ENCODE measurements at places on chromosomes 2 and 18. TPM values are rescaled to one million over a fixed set of nuclear protein-coding genes. Genes with fewer than 3 reads are reported as not detected.

DNA sequence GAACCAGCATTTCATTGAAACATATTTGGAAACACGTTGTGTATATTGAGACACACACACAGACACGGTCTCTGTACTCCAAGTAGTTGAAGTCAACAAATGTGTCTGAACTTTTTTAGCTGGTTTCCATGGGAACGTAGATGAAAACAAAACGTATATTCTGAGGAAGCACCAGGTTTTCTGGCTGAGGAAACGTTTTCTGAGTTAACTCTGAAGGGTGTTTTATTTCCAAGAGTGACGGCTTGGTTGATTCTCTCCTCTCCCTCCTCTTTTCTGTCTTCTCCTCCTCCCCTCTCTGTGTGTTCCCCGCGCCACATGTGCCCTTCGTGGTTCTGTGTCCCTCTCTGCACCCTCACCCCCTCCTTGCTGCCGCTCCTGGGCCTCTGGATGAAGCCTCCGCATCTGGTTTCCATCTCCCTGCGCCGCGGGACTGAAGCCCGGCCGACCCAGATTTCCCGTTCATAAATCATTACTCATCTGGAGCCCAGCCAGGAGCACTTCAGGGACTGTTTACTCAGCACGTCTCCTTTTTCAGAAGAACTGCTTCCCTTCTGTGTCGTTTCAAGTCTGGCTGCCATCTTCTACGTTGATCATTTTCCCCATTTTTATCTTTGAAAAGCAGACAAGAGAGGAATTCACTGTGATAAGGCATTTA is 122.7 kb downstream of the COL6A3 start:
- DNase-seq, result peak; percentile 26

DNA sequence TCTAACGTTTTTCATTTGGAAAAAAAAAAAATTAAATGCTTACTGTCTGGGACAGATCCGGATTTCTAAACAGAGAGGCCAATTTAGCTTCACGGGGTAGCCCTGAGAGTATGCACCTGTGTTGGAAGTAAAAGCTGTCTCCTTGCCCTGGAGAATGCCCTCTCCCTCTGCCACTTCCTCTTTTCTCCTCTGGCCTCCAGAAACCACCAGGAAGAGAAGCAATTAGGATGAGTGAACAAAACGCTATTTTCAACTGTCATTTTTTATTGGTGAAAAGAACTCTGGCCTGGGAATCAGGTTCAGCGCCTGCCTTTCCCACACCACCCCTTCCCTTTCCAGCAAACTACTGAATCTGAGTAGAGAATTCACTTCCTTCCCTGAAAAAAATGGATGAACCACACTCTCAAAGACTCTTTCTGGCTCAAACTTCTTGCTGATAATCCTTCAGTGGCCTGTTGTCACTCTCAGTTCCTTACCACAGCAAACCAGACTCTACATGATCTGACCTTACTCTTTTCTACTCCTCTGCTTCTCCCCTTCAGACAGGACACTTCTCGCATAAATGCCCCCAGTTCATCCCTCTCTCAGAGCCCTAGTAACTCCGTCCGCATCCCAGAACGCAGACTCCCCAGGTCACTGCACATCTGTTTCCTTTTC is 29.8 kb downstream of the KLF7 start:
- no peak for DNase-seq

DNA sequence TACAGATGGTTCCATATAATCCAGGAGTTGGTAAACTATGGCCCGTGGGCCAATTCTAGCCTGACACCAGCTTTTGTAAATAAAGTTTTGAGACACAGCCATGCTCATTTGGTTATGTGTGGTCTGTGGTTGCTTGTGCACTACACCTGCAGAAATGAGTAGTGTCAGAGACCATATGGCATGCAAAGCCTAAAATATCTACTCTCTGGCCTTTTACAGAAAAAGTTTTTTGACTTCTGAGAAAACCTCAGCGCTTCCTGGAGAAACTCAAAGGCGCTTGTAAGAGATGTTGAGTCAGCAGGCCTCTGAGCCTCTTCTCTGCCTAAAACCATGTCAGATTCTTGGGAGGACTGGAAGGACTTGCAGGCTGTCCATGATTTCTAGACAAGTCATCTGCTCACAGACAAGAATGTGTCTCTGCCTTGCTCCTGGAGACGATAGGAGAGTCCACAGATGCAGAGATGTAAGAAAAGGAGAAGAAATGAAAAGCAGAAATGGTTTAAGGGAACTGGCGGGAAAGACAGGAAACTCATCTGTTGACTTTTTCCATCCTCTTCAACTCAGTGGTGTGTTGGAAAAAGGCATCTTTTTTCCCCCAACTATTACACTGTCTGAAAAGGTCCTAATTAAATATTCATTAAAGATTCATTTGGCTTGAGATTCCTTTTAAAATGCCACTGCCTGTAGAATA is 5.2 kb downstream of the TTC39C start:
- DNase-seq, result peak; percentile 73

GRCh38 chr2:205754285-205754923 is 72.1 kb downstream of the NRP2 start:
- DNase-seq, result no peak

GRCh38 chr18:13366541-13366940 is 148.0 kb downstream of the LDLRAD4 start:
- no peak for DNase-seq

DNA sequence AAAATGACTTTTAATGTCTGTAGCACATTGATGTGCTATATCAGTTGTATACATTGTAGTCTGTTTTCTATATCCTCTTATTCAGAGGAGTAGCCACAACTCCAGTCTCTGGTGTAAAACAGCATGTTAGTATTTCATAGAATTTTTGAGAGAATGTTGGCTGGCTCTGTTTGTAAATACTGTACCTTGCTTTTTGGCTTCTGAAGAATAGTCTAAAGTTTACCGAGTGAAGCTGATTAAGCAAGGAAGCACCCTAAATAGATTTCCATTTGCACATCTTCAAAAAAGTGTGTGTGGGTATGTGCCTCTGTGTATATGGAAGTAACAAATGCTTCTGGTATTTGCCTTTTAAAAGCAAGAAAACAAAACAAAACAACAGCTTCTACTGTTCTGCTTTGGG is 50.5 kb downstream of the MAP4K4 start:
- no peak for DNase-seq

CDKL4 gene
- total RNA-seq, result 0.30 TPM
